Thoracic aorta (tissue), 2 donors: ENCODE measurements at places on chromosomes 13 and 19. TPM values are rescaled to one million over a fixed set of nuclear protein-coding genes. Genes with fewer than 3 reads are reported as not detected.

DNA sequence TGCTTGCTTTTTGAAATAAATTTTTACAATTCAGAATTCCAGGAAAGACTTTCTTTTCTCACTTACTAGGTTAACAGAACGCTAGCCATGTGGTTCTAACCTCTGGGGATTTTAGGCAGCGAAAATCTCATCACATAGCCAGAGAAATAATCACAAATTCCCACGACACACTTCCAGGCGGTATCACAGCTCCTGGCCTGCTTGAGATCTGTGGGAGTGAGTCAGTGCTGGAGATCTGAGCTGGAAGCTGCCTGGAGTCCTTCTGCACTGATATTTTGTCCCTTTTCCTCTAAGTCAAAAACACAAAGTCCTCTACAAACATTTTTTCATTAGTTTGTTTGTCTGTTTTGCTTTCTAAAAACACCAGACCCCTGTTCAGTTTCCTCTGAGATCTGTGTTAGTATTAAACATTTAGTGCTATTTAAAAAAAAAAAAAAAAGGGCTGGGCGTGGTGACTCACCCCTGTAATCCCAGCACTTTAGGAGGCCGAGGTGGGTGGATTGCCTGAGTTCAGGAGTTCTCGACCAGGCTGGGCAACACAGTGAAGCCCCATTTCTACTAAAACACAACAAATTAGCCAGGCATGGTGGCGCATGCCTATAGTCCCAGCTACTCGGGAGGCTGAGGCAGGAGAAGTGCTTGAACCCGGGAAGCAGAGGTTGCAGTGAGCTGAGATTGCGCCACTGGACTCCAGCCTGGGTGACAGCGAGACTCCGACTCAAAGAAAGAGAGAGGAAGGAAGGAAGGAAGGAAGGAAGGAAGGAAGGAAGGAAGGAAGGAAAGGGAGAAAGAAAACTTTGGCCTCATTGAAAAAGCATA, 12.2 kb upstream of the UBE2L5 start:
- no peak for DNase-seq

DNA sequence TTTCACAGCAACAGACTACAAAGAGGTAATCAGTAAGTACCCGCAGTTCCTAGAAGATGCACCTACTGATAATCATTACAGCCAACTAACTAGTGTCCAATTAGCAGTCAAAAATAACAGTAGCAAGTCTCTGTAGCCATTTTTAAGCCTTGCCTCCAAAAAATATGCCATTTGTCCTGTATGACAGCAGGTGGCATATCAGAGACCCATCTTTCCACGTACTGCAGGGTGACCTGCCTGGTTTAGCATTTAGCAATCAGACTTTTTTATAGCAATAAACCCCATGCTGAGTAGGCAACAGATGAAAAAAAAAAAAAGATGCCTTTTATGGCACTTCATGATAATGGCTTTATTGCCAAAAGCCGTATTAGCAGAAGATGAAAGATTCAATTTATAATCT, 155.3 kb upstream of the LSM14A start:
- no peak for DNase-seq

DNA sequence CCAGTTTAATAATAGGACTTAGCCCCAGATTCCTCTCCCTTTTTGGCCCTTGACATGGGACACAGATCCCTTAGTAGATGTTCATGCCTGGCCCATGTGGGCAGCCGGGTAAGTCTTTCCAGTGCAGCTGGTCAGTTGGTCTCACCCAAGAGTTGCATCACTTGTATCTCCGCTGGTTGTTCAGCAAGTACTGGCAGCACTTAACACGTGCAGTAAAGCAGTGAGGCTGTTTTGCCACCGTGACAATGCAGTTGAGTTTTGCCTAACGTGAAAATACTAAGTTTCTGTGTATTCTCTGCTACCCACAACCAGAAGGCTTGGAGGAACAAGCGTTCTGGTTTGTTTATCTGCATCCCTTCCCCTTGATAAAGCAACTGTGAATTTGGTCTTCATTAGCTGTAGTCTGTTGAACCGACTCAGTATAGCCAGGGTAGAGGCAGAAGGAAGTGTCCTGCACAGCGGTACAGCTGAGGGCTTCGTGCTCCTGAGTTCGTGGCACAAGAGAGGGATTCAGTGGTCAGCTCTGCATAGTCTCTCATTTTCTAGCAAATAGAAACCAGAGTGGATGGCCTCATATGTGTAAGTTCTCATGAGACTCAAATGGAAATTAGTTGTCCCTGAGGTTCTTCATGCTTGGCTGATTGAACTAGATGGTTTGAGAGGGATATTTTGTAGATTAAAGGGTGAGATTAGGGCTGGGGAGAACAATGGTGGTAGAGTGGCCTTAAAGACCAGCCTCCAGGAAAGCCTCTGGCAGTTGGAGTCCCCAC, 50.3 kb downstream of the ARHGEF7 start:
- no peak for DNase-seq

AMH gene
- total RNA-seq, result 0.95 TPM
